ENCODE measurements at places on chromosomes 6 and 20.

DNA sequence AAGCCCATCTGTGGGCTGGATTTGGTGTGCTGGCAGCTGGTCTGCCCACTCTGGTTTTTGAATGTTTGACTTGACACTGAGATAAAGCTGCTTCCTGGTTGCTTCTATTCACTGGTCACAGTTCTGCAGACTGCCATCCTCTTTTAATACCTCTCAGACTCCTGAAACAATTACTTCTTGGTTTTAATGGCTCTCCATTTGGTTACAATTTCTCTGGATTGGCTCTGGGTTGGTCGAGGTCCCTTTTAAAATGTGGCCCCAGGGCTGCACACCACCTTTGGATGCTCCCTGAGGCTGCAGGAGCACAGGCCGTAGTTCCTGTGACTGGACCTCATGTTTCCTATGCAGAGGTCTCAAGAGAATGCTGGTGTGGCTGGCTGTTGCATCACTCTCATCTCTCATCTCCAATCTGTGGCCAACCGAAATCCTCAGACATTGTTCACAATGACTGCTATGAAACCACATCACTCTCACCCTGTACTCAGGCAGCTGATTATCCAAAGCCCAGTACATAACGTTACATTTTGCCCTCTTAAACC is 98.5 kb downstream of the INSM1 start:
- DNase-seq, result no peak

- no peak for DNase-seq
Observed at GRCh38 chr6:7219310-7219709, 93.7 kb downstream of the SSR1 start.

GRCh38 chr20:50138120-50138478 is 15.4 kb downstream of the PEDS1 start:
- no peak for DNase-seq

- no peak for DNase-seq
Observed at GRCh38 chr6:6007366-6008088, 802 bp upstream of the NRN1 start.

GRCh38 chr6:153125032-153125431 is 6.0 kb downstream of the RGS17 start:
- no peak for DNase-seq

DNA sequence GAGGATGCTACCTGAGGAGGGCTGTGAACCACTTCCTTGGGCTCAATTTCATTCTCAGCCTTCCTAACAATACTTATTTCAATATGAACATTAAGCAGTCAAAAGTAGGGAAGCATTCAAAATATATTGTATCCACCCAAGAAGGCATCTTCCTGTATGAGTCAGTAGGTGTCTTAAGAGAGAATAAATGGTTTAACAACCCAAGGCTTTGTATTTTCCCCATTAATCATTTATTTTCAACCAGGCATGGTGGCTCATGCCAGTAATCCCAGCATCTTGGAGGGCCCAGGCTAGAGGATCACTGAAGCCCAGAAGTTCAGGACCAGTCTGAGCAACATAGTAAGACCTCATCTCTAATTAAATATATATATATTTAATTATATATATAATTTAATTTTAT is 74.5 kb upstream of the MARCKS start:
- no peak for DNase-seq

DNA sequence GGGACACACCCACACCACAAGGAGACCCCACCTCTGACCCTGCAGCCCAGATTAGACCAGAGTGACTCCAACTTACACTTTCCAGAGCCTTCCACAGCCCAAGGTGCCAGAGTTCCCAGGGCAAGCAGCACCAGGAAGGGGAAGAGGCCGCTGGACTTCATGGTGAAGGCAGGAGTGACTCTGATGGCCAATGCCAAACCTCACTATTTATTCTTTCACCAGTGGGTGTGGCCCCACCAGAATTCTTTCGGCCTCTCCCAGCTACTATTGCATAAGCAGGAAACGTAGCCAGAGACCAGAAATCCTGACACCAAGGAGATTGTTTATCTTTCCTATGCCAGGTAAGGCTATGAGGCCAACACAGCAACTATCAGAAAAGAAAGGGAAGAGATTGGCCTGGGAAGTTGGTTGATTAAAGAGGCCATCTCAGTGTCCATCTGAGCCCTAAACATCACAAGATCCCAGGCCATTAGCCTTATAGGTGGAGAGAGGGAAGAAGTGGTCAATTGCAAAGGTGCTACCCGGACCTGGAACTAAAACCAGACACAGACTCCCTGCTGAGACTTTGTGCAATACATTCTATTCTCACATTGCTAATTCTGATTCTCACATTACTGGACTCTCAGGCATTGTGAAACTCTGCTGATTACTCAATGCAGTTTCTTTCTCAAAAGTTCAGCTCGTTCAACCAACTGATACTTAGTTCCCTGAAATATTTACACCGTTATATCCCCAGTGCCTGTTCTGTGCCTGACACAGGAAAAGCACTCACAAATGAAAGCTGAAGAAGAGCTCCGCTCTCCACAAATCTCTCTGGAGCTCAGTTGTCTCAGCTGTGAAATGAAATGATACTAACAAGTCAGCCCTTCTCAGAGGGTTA is at the start of gene SLPI:
Gene SLPI, minus strand, starts transcription at position 182 of the 880 bp plus-strand sequence. Its CDS starts 21 bp downstream, at position 161.
- DNase-seq, result no peak

- DNase-seq, result no peak
Observed at GRCh38 chr6:49915035-49915434, 48.7 kb upstream of the CRISP1 start.

DNA sequence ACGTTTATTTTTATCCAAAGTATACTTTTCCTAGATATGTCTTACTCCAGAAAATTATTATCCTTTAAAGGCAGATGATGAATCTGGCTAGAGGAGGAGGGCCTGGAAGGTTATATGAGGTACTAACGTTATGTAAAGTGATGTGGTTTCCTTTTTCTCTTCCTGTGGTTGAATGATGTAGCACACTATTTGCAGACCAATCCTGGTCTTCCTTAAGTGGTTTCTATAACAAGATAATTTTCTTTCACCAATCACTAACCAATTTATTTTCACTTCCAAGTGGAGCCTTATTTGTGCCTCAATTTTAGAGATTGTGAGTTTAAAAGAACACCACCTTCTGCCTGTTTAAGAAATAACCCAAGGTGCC is 154.6 kb upstream of the SOX4 start:
- DNase-seq, result peak; percentile 16

- no peak for DNase-seq
Observed at GRCh38 chr20:39117491-39117890, 155.3 kb downstream of the DHX35 start.

Measured in KG1 (cell line).